ENCODE measurements at places on chromosomes 4 and X. TPM values are rescaled to one million over a fixed set of nuclear protein-coding genes. Genes with fewer than 3 reads are reported as not detected.

The PABPC1L2A gene
- 1.4 TPM for total RNA-seq

The CCDC120 gene
- 6.8 TPM for total RNA-seq

DNA sequence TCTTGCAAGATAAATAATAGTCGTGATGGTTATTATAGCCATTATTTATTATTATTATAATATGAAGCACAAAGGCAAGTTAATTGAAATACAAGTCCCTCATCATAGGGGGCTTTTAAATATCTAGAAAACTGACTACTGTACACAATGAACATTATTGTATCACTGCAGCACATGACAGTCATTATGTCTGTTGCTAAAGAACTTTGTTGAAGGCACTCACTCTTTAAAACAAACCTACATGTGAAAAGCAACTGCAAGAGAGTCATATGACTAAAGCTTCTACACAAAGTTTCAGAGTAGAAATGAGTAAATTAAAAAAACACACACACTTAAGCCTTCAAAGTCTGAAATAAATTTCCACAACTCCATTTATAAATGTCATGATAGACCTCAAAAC, 23.3 kb upstream of the DCAF12L1 start:
- DNase-seq: no peak

GRCh38 chr4:101730291-101731117, 60.0 kb upstream of the BANK1 start:
- DNase-seq: peak; percentile 81
